ENCODE measurements at places on chromosomes 2 and 18. TPM values are rescaled to one million over a fixed set of nuclear protein-coding genes. Genes with fewer than 3 reads are reported as not detected.

- no peak overlapping the region for H3K27ac ChIP-seq
- no peaks in the 10 kb centered on the region for H3K27me3 ChIP-seq
- H3K36me3 ChIP-seq, result no peaks in the 10 kb centered on the region
- no peaks in the 10 kb centered on the region for H3K4me1 ChIP-seq
These were observed 136.6 kb upstream of the ACAA2 start for GRCh38 chr18:49949951-49950395.

GRCh38 chr18:22828171-22828570 is 105.0 kb upstream of the RBBP8 start:
- no peaks in the 10 kb centered on the region for H3K27me3 ChIP-seq
- no peaks in the 10 kb centered on the region for H3K4me1 ChIP-seq

GRCh38 chr2:195561116-195561921 is 95.7 kb upstream of the SLC39A10 start:
- H3K4me1 ChIP-seq, result peaks cover 39% of the 10 kb centered on the region
- H3K36me3 ChIP-seq, result no peaks in the 10 kb centered on the region
- no peak overlapping the region for H3K4me3 ChIP-seq
- no peaks in the 10 kb centered on the region for H3K27me3 ChIP-seq
- peak overlapping the region; percentile 63 for H3K27ac ChIP-seq

DNA sequence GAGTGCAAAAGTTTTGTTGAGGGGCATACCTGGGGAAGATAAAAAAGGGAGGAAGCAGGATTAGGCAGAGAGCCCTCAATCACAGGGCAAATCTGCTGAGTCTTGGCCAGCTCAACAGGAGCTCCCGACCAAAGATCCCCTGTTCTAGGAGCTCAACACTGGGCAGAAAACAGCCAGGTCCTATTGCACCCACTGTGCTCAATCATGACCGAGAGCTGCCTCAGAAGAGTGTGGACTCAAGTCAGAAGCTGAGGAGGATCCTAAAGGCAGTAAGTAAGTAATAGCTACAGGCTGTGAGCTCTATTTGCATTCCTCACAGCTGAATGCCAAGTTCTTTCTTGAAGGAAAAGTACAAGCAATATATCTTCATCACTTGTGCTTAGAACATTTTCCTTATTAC is 334.4 kb upstream of the NRP2 start:
- no peaks in the 10 kb centered on the region for H3K36me3 ChIP-seq
- DNase-seq, result no peak
- no peak overlapping the region for H3K4me3 ChIP-seq
- no peaks in the 10 kb centered on the region for H3K27me3 ChIP-seq
- H3K4me1 ChIP-seq, result no peaks in the 10 kb centered on the region
- H3K27ac ChIP-seq, result no peak overlapping the region

GRCh38 chr2:174153757-174154680 is 94.3 kb downstream of the OLA1 start:
- no peak for DNase-seq
- H3K36me3 ChIP-seq, result no peaks in the 10 kb centered on the region
- no peaks in the 10 kb centered on the region for H3K27me3 ChIP-seq
- no peak overlapping the region for H3K4me3 ChIP-seq
- no peaks in the 10 kb centered on the region for H3K4me1 ChIP-seq

DNA sequence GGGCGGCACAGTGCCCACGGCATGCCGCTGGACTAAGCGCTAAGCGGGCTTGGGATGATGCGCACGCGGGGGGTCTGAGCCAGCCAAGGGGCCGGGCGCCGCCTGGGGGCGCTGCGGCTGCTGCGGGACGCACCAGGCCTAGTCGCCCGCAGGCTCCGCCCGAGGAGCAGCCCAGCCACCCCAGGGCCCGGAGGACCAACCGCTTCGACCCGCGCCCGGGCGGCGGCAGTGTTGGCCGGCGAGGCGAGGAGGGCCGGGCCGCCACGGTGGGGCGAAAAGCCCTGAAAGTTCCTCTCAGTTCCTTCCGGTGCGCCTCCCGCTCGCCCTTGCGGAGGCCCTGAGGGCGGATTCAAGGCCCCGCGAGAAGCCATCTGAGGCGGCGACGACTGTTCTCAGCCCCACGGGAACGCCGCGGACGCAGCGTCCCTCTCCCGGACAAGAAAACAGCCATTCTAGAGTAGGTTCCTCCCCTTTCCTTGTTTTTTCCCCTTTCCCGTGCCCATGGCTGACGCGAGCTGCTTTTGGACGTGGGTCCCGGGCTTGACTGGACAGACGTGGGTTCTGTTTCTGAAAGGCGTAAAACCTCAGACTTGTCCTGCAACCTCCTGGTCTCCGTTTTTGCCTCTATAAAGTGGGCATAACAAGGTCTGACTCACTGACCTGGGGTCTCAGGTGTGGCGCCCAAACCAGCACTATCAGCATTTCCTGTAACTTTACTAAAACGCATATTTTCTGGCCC is at the start of gene ANKAR:
ANKAR (plus strand) TSS at position 297 of the 739 bp plus-strand sequence. CDS start 1,821 bp downstream, outside the sequence.
- peaks cover 20% of the 10 kb centered on the region for H3K4me1 ChIP-seq
- peak; percentile 95 for DNase-seq
- H3K27me3 ChIP-seq, result no peaks in the 10 kb centered on the region
- H3K36me3 ChIP-seq, result peaks cover 26% of the 10 kb centered on the region
- peak within 1 kb of the TSS; percentile 97 for H3K27ac ChIP-seq
- H3K4me3 ChIP-seq, result peak within 1 kb of the TSS; percentile 69

GRCh38 chr2:3186766-3187165 is 190.9 kb downstream of the EIPR1 start:
- H3K27me3 ChIP-seq, result no peaks in the 10 kb centered on the region
- no peaks in the 10 kb centered on the region for H3K4me1 ChIP-seq
- H3K27ac ChIP-seq, result no peak overlapping the region
- peaks cover 16% of the 10 kb centered on the region for H3K36me3 ChIP-seq
- DNase-seq, result peak; percentile 27

DNA sequence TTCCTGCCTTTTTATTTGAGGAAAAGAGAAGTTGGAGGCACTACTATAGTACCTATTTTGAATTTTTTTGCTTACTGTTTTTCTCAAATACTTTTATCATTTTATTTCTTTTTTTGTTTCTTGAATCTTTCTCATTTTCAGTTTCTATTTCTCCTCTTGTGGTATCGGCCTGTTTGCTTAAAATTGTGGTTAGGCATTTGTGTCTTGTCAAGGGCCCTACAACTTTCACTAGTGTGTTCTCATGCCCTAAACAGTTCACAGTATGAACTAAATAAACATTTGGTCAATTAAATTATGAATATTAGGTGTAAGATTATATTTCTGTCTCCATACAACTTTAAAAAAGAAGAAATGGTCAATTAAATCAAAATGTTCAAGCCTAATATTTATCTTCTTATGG is 613.5 kb downstream of the MBD2 start:
- H3K4me3 ChIP-seq, result no peak overlapping the region
- no peaks in the 10 kb centered on the region for H3K4me1 ChIP-seq
- H3K27ac ChIP-seq, result no peak overlapping the region
- DNase-seq, result no peak
- H3K36me3 ChIP-seq, result no peaks in the 10 kb centered on the region

DNA sequence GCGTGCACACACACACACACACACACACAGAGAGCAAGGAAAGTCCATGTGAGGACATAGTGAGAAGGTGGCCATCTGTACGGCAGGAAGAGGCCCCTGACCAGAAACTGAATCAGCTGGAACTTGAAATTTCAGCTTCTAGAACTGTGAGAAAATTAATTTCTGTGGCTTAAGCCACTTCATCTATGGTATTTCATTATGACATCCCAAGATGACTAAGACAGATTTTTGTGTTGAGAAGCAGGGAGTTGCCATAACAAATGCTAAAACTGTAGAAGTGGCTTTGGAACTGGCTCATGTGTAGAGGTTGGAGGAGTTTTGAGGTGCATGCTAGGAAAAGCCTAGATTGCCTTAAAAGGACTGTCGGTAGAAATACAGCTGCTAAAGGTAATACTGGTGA is 63.4 kb upstream of the ZBTB7C start:
- no peak overlapping the region for H3K4me3 ChIP-seq
- DNase-seq, result no peak
- no peaks in the 10 kb centered on the region for H3K27me3 ChIP-seq
- no peak overlapping the region for H3K27ac ChIP-seq

- no peak overlapping the region for H3K4me3 ChIP-seq
- H3K27me3 ChIP-seq, result no peaks in the 10 kb centered on the region
- H3K4me1 ChIP-seq, result no peaks in the 10 kb centered on the region
- DNase-seq, result no peak
- no peak overlapping the region for H3K27ac ChIP-seq
These were observed 424.0 kb upstream of the CDH7 start for GRCh38 chr18:65326805-65327204.

- no peaks in the 10 kb centered on the region for H3K27me3 ChIP-seq
- no peak for DNase-seq
- no peaks in the 10 kb centered on the region for H3K4me1 ChIP-seq
- H3K36me3 ChIP-seq, result no peaks in the 10 kb centered on the region
- H3K27ac ChIP-seq, result no peak overlapping the region
These were observed 25.2 kb downstream of the SH3RF3 start for GRCh38 chr2:109154226-109154625.

- no peak for DNase-seq
- no peak overlapping the region for H3K27ac ChIP-seq
- no peak overlapping the region for H3K4me3 ChIP-seq
- peaks cover 3% of the 10 kb centered on the region for H3K27me3 ChIP-seq
- H3K4me1 ChIP-seq, result no peaks in the 10 kb centered on the region
- no peaks in the 10 kb centered on the region for H3K36me3 ChIP-seq
These were observed 11.4 kb upstream of the PROKR1 start for GRCh38 chr2:68632021-68632420.

GRCh38 chr2:163990541-163990940 is 254.7 kb upstream of the FIGN start:
- H3K27ac ChIP-seq, result no peak overlapping the region
- no peaks in the 10 kb centered on the region for H3K36me3 ChIP-seq
- H3K4me3 ChIP-seq, result no peak overlapping the region
- DNase-seq, result no peak
- H3K27me3 ChIP-seq, result no peaks in the 10 kb centered on the region

- H3K36me3 ChIP-seq, result no peaks in the 10 kb centered on the region
- H3K4me1 ChIP-seq, result no peaks in the 10 kb centered on the region
- H3K27ac ChIP-seq, result no peak overlapping the region
These were observed 517.0 kb downstream of the SLC4A3 start for GRCh38 chr2:220144411-220144810.

GRCh38 chr2:8039732-8040131 is 642.1 kb upstream of the ID2 start:
- no peaks in the 10 kb centered on the region for H3K36me3 ChIP-seq
- no peak overlapping the region for H3K4me3 ChIP-seq
- H3K27me3 ChIP-seq, result no peaks in the 10 kb centered on the region
- DNase-seq, result no peak

- H3K4me3 ChIP-seq, result no peak overlapping the region
- H3K4me1 ChIP-seq, result no peaks in the 10 kb centered on the region
- no peak for DNase-seq
- no peak overlapping the region for H3K27ac ChIP-seq
These were observed 36.6 kb upstream of the GORASP2 start for GRCh38 chr2:170892391-170892951.

- H3K4me3 ChIP-seq, result no peak overlapping the region
- no peak for DNase-seq
- H3K27ac ChIP-seq, result no peak overlapping the region
- no peaks in the 10 kb centered on the region for H3K27me3 ChIP-seq
- no peaks in the 10 kb centered on the region for H3K4me1 ChIP-seq
These were observed 77.1 kb downstream of the MBOAT2 start for GRCh38 chr2:8926356-8926755.

DNA sequence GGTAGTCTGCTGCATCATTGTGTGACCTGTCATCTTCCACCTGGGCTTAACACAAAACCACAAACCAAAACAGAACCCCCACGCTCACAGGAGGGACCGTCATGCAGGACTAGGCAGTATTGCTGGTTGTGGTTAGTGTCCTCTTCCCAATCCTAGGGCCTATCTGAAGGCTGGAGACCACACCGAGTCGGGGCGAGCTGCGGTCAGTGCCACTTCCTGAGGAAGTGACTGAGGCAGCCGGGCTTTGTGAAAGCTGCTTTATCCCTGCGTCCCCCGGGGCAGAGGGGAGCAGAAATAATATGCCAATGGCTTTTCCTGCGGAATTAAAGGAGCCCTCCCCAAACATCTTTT is 22.9 kb downstream of the ZNF532 start:
- peak overlapping the region; percentile 6 for H3K4me3 ChIP-seq
- H3K36me3 ChIP-seq, result no peaks in the 10 kb centered on the region
- H3K27me3 ChIP-seq, result no peaks in the 10 kb centered on the region
- peaks cover 31% of the 10 kb centered on the region for H3K4me1 ChIP-seq

DNA sequence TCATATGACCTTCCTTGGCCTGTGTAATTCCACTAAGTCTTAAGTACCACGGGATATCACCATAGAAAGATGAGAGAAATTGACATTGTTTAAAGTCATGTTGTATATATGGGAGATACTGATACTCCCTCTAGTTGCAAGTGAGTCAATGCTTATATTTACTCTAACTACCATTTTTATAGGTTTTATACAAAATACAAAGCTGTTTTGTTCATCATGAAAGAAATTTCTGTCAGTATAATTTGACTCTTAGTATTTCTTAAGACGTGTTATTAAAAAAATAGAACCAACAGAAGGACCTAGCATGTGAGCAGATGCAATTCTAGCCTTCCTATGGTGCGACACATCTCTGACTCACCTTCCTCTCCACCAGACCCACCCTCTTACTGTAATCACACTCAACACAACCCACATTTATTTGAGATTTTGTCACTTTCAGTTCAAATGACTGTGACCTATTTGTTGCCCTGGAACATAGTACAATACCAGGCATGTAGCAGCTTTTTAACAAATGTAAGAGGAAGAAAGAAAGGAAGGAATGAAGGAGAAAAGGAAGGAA is 453.1 kb downstream of the CMPK2 start:
- no peak overlapping the region for H3K27ac ChIP-seq
- H3K4me3 ChIP-seq, result no peak overlapping the region
- DNase-seq, result no peak

GRCh38 chr2:1743396-1744150 is 742 bp downstream of the PXDN start:
- peaks cover 22% of the 10 kb centered on the region for H3K27me3 ChIP-seq
- peak overlapping the region; percentile 68 for H3K4me3 ChIP-seq
- H3K4me1 ChIP-seq, result peaks cover 29% of the 10 kb centered on the region
- H3K27ac ChIP-seq, result peak overlapping the region; percentile 83
- DNase-seq, result peak; percentile 44

The LBH gene
- 137 TPM for total RNA-seq

The GAREM1 gene
- 10.3 TPM for total RNA-seq

The ING5 gene
- 36.5 TPM for total RNA-seq

The OTX1 gene
- 0.27 TPM for total RNA-seq

The ALK gene
- 1.1 TPM for total RNA-seq

The GPR35 gene
- total RNA-seq, result 4.7 TPM

The CACNB4 gene
- total RNA-seq, result 17.3 TPM

The NIFK gene
- total RNA-seq, result 29.8 TPM

The AMMECR1L gene
- 14.8 TPM for total RNA-seq

The WDPCP gene
- total RNA-seq, result 12.3 TPM

The ALPP gene
- total RNA-seq, result 6.0 TPM

The ANKAR gene
- total RNA-seq, result 10.3 TPM

The CYS1 gene
- total RNA-seq, result 2.6 TPM

The WDR35 gene
- total RNA-seq, result 8.8 TPM

The IL36A gene
- total RNA-seq, result not detected

The OTOS gene
- not detected for total RNA-seq

The MYO7B gene
- 5.2 TPM for total RNA-seq

The AMER3 gene
- total RNA-seq, result not detected
